ENCODE measurements at places on chromosomes 1 and 21. TPM values are rescaled to one million over a fixed set of nuclear protein-coding genes. Genes with fewer than 3 reads are reported as not detected.

Gene MROH9
- total RNA-seq: not detected

Gene BRDT
- total RNA-seq: not detected

Gene SLC22A15
- 6.3 TPM for total RNA-seq

Gene OR2T2
- total RNA-seq: not detected

Measured in adrenal gland (tissue), 19 donors.